HepG2 (cell line): ENCODE measurements at places on chromosomes 5 and 9. TPM values are rescaled to one million over a fixed set of nuclear protein-coding genes. Genes with fewer than 3 reads are reported as not detected.

GRCh38 chr5:33688066-33688465 lies 203.7 kb downstream of the ADAMTS12 start:
- no peaks in the 10 kb centered on the region for H3K4me1 ChIP-seq
- H3K27ac ChIP-seq = no peak overlapping the region
- 0 out of 3 replicates have a peak, but pooled peaks cover 4% of the 10 kb centered on the region for H3K27me3 ChIP-seq
- H3K4me3 ChIP-seq = no peak overlapping the region
- no peaks in the 10 kb centered on the region for H3K36me3 ChIP-seq
- DNase-seq = no peak

Gene SLC25A48
- 4.0 and 4.5 TPM in 2 replicates for total RNA-seq

GRCh38 chr5:38780945-38781344 lies 64.9 kb upstream of the OSMR start:
- no peaks in the 10 kb centered on the region for H3K36me3 ChIP-seq
- H3K4me3 ChIP-seq = no peak overlapping the region
- H3K4me1 ChIP-seq = peaks cover 14% of the 10 kb centered on the region
- DNase-seq = no peak

DNA sequence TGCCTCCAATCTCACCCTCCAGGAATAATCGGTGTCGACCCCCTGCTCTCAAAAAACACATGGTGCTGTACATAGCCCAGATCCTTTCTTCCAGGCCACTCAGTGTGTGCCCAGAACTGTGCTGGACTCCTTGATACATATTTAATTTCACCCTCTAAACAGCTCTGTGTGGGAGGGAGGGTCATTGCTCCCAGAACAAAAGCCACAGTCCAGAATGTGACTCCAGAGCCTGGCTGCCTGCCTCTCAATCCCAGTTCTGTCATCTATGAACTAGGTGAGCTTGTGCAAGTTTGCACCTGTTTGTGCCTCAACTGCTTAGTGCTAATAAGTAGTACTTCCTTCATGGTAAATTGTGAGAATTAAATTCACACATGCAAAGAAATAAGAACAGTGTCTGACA lies 93.1 kb downstream of the GABBR2 start:
- no peaks in the 10 kb centered on the region for H3K27me3 ChIP-seq
- H3K4me1 ChIP-seq = no peaks in the 10 kb centered on the region
- H3K4me3 ChIP-seq = no peak overlapping the region

DNA sequence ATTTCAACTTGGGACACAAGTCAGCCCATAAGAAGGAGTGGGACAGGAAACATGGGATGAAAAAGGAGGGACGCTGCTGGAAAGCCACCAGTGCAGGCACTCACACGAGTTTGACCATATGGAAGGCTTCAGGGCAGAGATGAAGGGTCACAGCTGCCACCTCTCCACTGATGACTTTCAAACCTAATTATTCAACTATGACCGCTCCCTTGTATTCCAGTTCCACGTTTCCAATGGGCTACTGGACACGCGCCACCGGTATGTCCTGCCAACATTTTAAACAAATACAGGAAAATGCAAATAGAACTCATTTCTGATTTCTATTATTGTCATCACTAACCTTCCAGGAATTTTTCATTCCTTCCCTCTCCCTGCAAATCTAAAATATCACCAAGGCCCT lies 134.7 kb downstream of the SLC1A3 start:
- DNase-seq = no peak
- H3K36me3 ChIP-seq = no peaks in the 10 kb centered on the region
- H3K27ac ChIP-seq = no peak overlapping the region
- peaks cover 21% of the 10 kb centered on the region for H3K4me1 ChIP-seq
- no peaks in the 10 kb centered on the region for H3K27me3 ChIP-seq

- H3K4me1 ChIP-seq = peaks cover 29% of the 10 kb centered on the region
- peak overlapping the region; percentile 20 for H3K4me3 ChIP-seq
- peak; percentile 55 for DNase-seq
These were observed 37.0 kb downstream of the ADAMTS12 start for GRCh38 chr5:33854733-33855151.

Gene ANKRD31
- total RNA-seq = 0.08 and 0.09 TPM in 2 replicates
